Renal pelvis (tissue), 12 donors: ENCODE measurements at places on chromosomes 5 and 9. TPM values are rescaled to one million over a fixed set of nuclear protein-coding genes. Genes with fewer than 3 reads are reported as not detected.

GRCh38 chr5:78757269-78758053 is 108.9 kb upstream of the LHFPL2 start:
- no peak for DNase-seq

GRCh38 chr5:135386886-135387628 is 12.0 kb downstream of the MACROH2A1 start:
- no peak for DNase-seq

- no peak for DNase-seq
Measured at GRCh38 chr5:177494346-177495195, 2.8 kb downstream of the PDLIM7 start.

- no peak for DNase-seq
Measured at GRCh38 chr9:13484186-13484585, 204.7 kb upstream of the MPDZ start.

DNA sequence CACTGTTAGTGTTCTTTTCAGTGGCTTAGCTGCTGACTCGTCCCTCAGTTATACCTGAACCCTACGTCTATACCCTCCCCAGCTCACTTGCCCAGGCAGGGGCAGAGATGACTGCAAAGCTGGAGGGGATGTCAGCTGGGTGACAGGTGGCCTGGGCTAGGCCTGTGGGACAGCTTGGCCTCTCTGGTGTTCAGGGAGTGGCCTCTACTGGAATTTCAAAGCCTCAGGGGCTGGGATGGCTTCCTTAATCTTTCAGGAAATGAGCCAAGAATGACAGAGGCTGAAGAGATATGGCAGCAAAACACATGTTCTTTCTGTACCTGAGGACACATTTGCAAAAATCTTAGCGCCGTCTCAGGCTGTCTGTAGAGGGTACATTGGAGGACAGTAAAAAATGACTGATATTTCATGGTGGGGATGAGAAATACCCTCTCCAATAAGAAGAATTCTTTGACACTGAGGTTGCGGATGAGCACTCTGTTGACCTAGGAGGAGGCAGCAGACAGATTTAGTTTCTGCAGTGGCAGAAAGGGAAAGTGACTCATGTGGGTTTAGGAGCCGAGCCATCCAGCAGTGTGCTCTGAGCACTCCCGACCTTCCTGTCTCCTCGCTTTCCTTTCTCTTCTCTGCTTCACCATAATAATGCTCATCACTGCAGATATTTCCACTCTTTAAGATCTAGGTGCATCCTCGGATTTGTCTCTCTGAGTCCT is 54.4 kb downstream of the ENTREP1 start:
- DNase-seq = no peak

GRCh38 chr5:83096660-83097339 is 19.5 kb downstream of the XRCC4 start:
- DNase-seq = no peak

DNA sequence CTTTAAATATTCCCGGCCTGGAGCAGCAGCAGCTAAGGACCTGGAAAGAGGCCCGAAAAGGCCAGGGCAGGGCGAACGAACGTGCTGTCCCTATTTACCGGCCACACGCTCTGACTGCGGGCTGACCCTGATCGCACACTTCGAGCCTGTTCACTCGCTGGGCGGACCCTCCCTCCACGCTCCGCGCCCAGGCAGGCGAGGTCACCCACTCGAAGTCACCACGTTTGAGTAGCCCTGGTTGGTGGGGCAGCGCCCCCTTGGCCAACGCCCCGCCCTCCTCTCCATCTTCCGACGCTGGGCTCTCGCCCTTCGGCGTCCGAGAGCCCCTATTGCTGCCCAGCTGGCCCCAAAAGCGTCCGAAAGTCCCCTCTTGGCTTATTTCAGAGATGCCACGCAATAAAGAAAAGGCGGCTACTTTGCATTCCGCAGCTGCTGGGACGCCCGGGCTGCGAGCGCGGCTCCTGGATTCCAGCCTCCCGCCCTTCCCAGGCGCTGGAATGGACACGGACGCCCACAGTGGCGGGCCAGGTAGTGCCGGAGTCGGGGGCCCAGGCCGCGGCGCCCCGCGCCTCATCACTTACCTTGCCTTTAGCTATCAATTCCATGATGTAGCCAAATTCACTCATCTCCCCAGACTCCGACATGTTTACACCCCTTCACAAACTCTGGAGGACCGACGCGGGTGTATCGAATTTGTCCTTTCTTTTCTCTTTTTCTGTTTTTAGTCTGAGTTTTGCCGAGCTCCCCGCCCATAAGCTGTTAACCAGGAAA is 9.9 kb upstream of the TRIM36 start:
- peak; percentile 33 for DNase-seq

DNA sequence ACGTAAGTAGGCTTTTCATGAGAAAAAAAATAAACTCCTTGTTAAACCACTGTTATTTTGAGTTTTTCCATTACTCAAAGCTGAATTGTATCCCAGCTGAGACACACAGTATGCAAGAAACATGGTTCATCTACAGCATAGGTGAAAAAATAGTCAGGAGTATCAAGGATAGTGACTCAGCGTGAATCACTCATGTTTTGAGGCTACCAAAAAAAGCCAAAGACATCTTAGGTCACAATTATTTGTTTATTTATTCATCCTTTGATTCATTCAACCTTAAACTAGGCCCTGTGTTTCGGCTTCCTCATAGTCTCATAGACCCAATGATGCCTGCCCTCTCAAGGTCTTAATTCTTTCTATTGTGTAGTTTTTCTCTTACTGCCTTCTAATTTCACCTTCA is 32.9 kb upstream of the STX17 start:
- DNase-seq = no peak

- no peak for DNase-seq
Measured at GRCh38 chr5:93584596-93585040, 1.6 kb downstream of the NR2F1 start.

- DNase-seq = no peak
Measured at GRCh38 chr9:122936883-122937282, 3.9 kb upstream of the RABGAP1 start.

DNA sequence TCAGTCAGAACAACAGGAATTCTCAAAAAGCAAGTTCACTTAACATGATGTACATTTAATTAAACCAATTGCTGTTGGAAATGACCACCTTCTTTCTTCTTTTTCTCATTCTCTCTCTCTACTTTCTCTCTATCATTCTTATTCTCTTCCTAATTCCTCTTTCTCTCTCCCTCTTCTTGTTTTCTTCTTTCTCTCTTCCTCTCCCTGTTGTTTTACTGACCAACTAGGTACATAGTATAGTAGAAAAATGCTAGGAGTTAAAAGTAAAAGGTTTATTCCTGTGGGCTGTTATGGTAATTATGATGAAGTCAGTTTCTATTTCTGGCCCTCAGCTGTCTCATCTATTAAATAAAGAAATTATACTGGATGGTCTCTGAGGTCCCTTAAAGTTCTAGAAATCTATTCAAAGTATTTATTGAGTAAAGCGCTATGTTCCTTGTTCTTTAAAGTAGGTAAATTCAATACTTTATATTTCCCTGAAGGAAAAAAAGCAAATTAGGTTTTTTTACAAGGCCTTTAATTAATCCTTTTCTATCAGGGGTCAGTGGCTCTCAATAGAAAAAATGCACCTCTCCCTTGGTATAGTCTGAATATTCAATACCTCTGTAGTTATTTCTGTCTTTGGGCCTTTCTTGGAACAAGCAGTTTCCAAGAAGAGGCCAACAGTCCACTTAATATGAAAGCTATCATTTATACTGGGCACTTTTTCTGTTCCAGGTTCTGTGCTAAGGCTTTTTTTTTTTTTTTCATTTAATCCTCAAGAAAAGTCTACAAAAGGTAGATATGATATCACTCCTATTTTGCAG is 102.3 kb upstream of the SLC30A5 start:
- DNase-seq = no peak

DNA sequence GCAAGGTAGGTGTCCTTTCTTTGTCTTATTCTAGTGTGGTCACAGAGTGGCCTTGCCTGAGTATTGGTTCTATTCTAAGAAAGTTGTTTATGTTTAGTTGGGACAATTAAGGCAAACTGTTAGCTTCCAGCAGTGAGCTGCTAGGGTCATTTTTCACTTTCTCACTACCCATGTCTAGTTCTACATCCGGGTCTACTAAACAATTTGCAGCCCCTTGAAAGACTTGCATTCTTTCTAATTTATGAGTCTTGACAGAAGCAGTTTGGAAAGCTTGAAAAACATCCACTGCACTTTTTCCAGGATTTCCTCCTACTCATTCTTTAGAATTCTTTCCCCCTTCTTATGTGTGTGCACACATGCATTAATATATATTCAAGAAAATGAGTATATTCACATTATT is 892.2 kb upstream of the ACO1 start:
- DNase-seq = peak; percentile 73

DNA sequence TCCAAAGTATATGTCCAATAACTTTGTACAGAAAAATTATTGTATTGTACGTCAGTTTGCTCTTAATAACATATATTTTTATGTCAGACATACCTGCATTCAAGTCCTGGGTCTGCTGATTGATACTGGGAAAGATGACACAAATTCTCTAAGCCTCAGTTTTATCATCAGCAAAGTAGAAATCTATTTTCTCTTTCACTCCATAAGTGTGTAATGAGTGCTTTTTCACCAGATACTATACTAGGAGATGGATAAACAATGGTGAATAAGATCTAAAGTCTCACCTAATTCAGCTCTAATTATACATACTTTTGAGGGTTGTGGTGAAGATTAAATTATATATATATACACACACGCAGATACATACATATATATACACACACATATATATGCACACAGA is 12.3 kb downstream of the PPP2R2B start:
- no peak for DNase-seq

DNA sequence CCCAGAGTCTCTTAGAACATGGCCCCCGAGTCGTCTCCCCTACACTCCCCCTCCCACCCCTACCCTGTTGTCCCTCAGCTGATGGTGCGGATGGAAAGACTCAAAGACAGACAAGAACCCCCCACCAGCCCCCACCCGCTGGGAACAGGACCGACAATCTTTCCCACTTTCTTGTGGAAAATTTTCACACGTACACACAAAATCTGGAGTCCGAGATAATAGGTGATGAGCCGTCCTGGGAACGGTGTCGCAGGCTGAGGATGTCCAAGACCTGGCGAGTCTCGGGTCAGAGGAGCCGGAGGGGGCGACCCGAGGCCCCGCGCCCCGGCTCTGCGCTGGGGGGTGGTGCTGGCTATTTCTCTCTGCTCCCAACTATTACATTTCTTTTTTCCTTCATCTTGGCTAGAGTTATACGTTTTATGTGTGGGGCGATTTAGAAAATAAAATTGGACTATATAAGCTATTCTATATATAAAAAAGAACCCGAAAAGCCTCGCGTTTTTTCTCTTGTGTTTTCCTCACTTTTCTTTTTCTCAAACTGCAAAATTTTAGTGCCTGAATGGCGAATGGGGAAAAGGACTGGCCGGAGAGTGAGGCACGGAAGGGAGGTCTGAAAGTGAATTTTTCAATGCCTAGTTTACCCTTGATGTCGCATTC is 188.8 kb downstream of the MEF2C start:
- DNase-seq = no peak

DNA sequence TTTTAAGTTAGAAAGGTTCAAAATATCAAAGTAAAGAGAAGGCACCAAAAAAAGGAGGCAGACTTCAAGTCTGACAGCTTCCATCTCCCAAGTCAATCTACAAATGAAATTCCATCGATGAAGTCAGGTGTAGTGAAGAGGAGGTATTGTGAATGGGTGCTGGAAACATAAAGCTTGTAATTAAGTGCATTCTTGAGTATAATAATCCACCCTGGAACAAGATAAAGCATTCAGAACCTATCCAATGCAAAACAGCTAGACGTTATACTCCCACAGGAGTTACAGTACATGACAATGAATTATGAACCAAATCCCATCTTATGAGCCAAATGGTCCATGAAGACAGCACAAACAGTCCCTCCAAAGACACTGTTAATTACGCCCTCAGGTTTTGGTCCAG is 22.3 kb downstream of the BNC2 start:
- DNase-seq = no peak

GRCh38 chr5:39059064-39059463 is 15.1 kb downstream of the RICTOR start:
- DNase-seq = no peak

GRCh38 chr5:91219803-91220371 is 163.2 kb downstream of the ARRDC3 start:
- DNase-seq = no peak

- DNase-seq = no peak
Measured at GRCh38 chr5:6750142-6750840, 37.1 kb downstream of the TENT4A start.

DNA sequence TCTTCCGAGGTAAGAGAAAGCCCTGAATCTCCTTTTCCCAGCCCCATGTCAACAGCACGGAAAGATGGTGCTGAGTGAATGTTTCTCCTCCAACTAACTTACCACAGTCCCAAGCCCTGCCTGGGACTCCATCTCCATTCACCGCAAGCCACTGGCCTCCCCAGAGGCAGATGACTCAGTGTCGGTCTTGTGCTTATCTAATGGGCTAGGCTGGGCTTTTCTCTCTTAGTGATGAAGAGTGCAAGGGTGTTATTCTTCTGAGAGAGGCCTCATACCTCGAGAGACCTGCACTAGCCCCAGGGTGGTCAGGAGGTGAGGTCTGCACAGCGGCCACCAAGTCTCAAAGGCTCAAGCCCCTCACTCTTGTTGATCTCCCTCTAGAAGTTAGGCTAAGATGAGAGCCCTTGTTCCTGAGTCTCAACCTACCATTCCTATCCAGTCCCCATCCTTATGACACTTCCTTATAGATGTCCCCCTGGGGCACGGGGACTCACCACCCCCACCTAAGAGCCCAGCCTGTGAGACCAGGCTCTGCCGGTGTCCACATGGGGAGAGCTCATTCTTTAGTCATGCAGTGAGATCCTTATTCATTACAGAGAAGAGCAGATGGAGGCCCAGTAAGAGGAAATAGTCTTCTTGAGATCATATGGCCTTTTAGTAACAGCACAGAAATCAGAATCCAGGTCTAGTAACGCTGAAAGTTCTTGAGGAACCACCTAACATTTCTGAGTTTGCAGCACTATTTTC is 127.0 kb downstream of the SAXO1 start:
- no peak for DNase-seq

GRCh38 chr5:180786531-180787398 is 15.8 kb downstream of the MGAT1 start:
- DNase-seq = no peak

DNA sequence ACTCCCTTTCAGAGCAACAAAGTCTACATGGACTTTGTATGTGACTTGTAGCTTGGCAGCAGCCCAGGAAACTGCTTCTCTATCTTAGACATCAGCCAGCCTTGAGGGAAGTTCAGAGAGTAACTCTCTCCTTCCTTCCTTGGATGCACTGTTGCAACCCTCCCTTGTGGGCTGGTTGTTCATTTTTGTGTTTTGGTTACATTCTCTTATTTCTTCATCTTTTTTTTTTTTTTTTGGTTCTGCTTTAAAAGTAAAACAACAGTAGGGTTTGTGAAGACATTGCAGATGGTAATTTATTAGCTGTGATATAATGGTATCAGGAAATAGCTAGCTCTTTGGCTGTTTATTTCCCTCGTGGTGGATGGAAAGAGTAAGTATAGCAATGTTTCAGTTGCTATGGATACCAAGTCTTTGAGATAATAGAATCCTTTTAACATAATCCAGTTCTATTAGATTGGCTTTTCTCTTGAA is 97.9 kb upstream of the MAMDC2 start:
- peak; percentile 34 for DNase-seq

LCN1 gene
- not detected for polyA plus RNA-seq

CTNND2 gene
- 2.9 TPM for polyA plus RNA-seq

C5orf52 gene
- polyA plus RNA-seq = not detected

BRINP1 gene
- 5.3 TPM for polyA plus RNA-seq

PCDHGC5 gene
- 0.40 TPM for polyA plus RNA-seq

ENTREP1 gene
- polyA plus RNA-seq = 3.1 TPM

SPARC gene
- polyA plus RNA-seq = 2,635 TPM

INSYN2B gene
- polyA plus RNA-seq = 1.7 TPM

ZNF483 gene
- 1.9 TPM for polyA plus RNA-seq
